Osteocyte (in vitro differentiated cells): ENCODE measurements at places on chromosomes 6 and 20. TPM values are rescaled to one million over a fixed set of nuclear protein-coding genes. Genes with fewer than 3 reads are reported as not detected.

Gene CPNE5
- not detected in 2 replicates for total RNA-seq

Gene HCRTR2
- not detected in 2 replicates for total RNA-seq

Gene VIP
- total RNA-seq = not detected in 2 replicates

Gene PSMB9
- 20.8 and 26.2 TPM in 2 replicates for total RNA-seq

Gene DEFB132
- total RNA-seq = not detected in 2 replicates

Gene TLDC2
- 0.26 TPM in 1 of 2 replicates, not detected in the other for total RNA-seq

Gene PLCB1
- 32.1 and 33.3 TPM in 2 replicates for total RNA-seq

DNA sequence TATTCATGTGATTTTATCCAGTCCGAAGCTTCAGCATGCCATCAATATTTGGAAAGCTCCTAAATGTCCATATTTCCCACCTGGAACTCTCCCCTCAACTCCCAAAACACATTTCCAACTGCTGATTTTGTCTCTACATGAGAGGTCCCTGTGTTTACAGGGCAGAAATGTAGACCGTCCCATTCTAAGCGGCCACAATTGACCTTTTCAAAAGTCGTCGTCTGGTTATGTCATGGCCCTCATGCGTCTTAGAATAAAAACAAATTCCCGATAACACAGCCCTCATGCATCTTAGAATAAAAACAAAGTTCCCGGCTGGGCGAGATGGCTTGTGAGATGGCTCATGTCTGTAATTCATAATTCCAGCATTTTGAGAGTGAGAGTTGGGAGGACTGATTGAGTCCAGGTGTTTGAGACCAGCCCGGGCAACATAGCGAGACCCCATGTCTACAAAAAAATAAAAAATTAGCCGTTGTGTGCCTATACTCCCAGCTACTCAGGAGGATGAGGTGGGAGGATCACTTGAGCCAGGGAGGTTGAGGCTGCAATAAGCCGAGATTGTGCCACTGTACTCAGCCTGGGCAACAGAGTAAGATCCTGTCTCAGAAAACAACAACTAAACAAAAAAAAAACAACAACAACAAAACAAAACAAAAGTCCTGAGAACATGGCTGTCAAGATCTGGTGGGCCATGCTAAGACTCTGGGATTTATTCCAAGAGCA lies 6.4 kb upstream of the ZNF217 start:
- H3K36me3 ChIP-seq = no peaks in the 10 kb centered on the region
- H3K27me3 ChIP-seq = no peaks in the 10 kb centered on the region
- H3K27ac ChIP-seq = no peak overlapping the region
- no peak overlapping the region for H3K4me3 ChIP-seq
- peak; percentile 10 for DNase-seq
- peaks cover 29% of the 10 kb centered on the region for H3K4me1 ChIP-seq

DNA sequence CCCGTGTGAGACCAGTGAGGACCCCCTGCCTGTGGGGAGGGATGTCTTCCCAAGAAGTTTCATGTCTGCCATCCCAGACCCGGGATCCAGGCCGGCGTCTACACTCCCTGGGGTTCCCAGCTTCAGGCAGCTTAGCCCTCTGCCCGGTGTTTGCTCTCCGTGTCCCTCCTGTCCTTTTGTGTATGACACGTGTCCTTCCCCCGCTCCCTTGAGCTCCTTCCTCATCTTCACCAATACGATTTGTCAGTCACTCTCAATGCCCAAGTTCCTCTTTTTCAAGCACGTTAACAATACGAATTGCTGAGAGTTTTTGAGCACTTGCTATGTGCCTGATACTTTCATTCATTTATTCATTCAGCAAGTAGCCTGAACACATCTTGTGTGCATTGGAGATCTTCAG lies 115.6 kb upstream of the PTPN1 start:
- no peaks in the 10 kb centered on the region for H3K36me3 ChIP-seq
- no peak for DNase-seq
- H3K4me1 ChIP-seq = peaks cover 27% of the 10 kb centered on the region
- no peaks in the 10 kb centered on the region for H3K27me3 ChIP-seq
- no peak overlapping the region for H3K27ac ChIP-seq

- H3K27ac ChIP-seq = no peak overlapping the region
- H3K27me3 ChIP-seq = peaks cover 31% of the 10 kb centered on the region
- H3K36me3 ChIP-seq = no peaks in the 10 kb centered on the region
- no peak overlapping the region for H3K4me3 ChIP-seq
These were observed 452 bp upstream of the TREM2 start for GRCh38 chr6:41163419-41163717.

GRCh38 chr6:137277971-137278637 lies 58.9 kb upstream of the IFNGR1 start:
- no peak for DNase-seq
- no peak overlapping the region for H3K4me3 ChIP-seq
- no peak overlapping the region for H3K27ac ChIP-seq
- no peaks in the 10 kb centered on the region for H3K27me3 ChIP-seq

DNA sequence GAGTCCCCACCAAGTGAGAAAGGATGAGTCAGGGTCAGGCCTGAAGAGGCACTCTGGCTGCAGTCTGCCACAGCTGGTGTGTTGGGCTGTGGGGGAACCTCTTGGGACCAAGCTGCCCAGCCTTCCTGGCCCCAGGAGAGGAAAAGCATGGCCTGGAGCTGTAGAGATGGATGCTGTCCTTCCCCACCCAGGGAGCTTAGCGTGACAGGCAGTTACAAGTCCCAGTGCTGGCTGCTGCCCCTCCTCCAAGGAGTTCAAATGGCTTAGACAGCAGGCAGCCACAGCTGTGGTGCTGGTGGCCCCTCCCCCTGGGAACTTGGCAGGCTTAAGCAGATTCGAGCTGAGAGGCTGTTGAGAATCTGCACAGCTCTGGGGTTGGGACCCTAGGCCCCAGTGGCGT lies 253.2 kb downstream of the PLCB1 start:
- peaks cover 58% of the 10 kb centered on the region for H3K4me1 ChIP-seq
- no peaks in the 10 kb centered on the region for H3K27me3 ChIP-seq
- no peak overlapping the region for H3K4me3 ChIP-seq
- H3K36me3 ChIP-seq = peaks cover 9% of the 10 kb centered on the region

DNA sequence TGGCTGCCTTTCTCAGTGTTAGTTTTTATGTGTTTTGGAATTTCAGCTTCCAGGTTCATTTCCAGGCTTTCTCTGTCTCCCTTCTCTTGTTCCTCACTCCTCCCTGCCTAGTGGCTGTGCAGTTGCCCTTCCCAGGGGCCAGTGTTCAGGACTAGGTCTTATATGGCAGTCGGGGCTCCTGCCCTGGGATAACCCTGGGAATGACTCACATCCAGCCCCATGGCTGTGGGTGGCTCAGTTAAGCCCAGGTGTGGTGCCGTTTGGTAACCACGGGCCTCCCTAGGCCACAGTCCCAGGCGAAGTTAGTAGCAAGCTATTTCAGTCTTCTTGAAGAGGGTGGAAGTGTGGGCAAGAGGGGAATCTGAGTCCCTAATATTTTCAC lies 57.4 kb upstream of the DDR1 start:
- H3K27me3 ChIP-seq = no peaks in the 10 kb centered on the region
- no peaks in the 10 kb centered on the region for H3K36me3 ChIP-seq
- no peak for DNase-seq
- peaks cover 61% of the 10 kb centered on the region for H3K4me1 ChIP-seq
- H3K27ac ChIP-seq = peak overlapping the region; percentile 91
- no peak overlapping the region for H3K4me3 ChIP-seq
